COR-L47 (cell line): ENCODE measurements at places on chromosomes 3 and 15.

GRCh38 chr3:50512131-50512530 is 8.7 kb upstream of the CACNA2D2 start:
- no peak for DNase-seq

DNA sequence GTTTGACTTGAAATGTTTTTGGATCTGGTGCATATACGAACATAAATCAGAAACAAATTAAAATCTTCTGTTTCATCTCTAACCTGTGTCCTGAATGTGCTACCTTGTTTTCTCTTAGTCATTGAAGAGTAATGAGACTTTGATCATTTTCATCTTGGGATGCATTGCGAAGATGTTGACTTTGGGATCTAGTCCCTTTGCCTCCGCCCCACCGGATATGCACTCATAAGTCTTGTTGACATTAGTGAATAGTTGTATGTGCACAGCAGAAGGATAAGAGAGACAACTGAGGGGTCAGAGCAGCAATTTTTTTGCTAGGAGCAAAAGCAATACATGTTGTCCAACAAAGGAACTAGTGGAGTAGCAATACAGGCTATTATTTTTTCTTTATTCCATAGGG is 35.9 kb upstream of the SPRED1 start:
- DNase-seq = no peak

DNA sequence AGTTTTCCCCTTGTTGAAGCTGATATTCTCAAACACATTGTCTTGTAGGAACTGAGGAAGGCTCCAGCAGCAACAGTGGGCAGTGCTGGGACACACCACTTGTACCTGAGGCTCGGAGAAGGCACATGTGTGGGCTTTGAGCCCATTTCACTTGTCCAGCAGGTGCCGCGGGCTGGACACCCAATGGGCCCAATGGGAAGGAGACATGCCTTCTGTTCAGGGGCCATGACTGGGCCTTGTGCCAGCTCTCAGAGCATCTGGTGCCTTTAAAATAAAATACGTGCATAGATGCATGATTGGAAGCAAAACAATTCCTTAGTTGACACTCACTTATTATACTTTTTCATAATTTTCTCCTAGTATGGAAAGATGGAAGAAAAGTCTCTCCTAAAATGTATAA is 334.2 kb downstream of the KLF13 start:
- no peak for DNase-seq

GRCh38 chr3:48140936-48141603 is 47.1 kb downstream of the CDC25A start:
- no peak for DNase-seq

DNA sequence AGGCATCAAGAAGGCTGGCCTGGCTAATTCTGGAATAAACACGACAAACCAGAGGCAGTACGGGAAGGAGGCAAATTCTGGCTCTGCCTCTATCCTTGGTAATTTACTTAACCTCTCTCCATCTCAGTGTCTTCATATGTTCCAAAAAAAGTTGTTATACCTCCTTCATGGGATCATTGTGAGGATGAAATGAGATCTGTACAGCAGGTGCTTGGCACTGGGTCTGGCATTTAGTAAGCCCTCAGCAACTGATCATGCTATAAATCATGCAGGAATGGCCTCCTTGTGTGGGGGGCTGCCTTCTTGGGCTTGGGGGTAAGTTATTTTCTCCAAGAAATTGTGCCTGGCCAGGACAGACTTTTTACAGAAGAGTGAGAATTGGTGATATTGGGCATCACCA is 38.3 kb upstream of the TRA2B start:
- DNase-seq = no peak

DNA sequence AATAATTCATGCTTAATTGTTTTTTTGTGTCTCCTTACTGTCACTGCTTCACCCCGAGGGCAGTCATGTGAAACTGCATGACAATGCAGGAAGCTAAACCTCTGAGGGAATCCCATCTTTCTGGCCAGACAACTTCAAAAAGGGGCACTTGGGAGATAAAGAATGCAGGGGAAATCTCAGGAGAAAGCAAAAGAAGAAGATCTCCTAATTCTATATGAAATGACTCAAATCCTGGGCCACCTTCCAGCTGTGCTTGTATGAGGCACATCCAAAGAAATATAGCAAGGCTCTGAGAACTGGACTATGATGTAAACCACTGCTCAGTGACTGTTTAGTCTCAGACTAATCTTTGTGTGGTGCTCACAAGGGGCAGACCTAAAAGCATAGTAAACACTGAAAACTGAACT is 22.6 kb upstream of the UMPS start:
- DNase-seq = no peak

GRCh38 chr15:96392380-96393208 is 62.1 kb downstream of the NR2F2 start:
- DNase-seq = no peak

DNA sequence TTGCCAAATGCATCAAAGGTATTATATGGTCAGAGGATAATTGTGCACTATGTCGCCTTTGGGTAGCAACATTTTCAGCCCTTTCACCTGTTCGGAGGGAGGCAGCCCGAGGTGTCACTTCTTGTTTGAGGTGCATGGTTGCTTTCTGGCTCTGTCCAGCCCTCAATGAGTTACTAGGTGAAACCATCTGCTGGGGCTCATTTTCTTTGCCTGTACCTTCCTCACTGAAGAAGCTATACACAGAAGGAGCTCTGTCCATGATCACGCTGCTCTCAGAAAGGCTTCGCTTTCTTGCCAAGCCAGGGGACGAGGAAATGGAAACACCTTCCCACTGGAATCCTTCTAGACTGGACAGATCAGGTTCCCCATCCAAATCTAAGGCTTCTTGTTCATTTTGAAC is 42.7 kb downstream of the ZNF106 start:
- DNase-seq = no peak

GRCh38 chr3:112500621-112501020 is 1.3 kb upstream of the BTLA start:
- no peak for DNase-seq

DNA sequence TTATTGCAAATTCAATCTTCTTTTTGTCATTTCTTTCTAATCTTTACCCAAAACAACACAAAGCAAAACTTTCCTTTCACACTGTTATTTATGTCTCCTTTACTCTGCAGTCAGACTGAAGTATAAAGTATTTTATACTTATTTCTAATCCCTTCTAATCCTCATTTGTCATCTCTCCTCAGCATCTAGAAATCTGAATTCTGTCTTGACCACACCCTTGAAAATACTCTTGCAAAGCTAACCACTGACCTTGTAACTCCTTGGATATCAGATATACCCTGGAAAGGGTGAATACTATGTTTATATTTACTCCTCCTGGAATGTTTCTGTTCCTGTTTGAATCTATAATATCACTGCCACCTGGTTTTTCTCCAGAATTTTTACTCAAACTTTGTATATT is 481.1 kb downstream of the ZNF385D start:
- DNase-seq = no peak

GRCh38 chr3:172229462-172229861 is 190.1 kb downstream of the FNDC3B start:
- no peak for DNase-seq

DNA sequence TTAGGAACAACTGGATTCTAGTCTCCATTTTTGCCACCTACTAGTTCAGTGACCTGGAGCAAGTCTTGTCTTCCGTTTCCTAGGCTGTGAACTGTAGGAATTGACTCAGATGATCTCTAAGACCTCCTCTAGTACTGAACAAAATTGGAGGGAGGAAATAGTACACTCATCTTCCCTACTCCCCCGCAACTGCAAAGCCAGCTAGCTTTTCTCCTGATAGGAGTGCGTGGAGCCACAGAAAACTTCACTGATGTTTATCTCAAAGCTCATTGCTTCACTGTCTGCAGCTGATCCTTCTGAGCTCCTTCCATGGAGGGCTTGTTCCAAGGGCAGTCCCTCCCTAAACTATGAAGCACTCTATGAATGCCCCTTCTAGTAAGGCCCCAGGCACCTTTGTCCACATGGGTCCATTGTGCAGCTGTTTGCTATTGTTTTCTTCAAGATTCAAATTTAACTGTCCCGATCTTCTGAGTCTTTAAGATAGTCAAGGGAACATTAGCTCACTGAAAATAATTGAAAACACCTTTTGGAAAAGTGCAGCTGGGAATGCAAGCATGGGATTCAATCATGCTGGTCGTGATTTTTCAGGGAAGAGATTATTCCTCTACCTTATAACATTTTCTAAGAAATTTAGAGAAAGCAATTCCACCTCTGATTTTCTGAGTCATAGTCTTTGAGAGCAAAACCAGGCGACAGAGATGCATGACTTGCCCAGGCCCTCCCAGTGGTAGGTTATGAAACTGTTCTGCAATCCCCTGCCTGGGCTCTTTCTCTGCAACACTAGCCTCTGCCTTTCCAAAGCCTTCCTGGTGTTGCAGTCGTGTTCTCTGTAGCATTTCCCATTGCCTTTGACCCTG is 24.3 kb downstream of the FILIP1L start:
- DNase-seq = no peak

- DNase-seq = no peak
These were observed 14.8 kb upstream of the HCN4 start for GRCh38 chr15:73383310-73384189.

DNA sequence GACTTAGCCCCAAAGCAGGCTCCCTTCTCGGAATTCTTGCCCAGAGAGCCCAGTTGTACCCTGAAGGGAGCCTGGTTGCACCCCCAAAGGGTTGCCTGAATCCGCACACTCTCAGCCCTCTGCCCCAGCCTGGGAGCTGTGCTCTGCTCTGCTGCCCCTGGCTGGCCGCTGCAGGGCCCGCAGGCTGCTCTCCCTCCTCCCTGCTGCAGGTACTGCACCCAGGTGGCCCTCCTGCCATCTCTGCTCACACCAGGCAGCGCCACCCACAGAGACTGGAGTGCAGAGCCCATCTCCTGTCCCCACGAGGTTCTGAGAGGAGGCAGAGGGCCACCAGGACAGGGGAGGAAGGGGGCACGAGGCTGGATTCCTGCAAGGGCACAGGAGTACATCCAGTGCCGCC is 134.2 kb upstream of the NSMCE3 start:
- peak; percentile 27 for DNase-seq
